ENCODE measurements at places on chromosomes 12 and 14.

DNA sequence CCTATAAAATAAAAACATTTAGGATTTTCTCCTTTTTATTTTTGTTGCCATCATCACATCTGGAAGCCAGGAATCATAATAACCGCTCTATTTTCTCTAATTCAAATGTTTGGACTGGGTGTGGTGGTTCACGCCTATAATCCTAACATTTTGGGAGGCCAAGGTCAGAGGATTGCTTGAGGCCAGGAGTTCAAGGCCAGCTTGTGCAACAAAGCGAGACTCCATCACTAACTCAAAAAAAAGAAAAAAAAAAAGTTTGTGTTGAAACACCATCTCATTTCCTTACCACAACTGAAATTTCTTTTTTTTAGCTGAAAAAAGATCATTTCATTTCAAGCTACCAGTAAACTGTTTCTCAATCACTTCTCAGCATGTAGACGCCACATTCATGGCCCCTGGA, 8.8 kb upstream of the BAZ1A start:
- DNase-seq: no peak

DNA sequence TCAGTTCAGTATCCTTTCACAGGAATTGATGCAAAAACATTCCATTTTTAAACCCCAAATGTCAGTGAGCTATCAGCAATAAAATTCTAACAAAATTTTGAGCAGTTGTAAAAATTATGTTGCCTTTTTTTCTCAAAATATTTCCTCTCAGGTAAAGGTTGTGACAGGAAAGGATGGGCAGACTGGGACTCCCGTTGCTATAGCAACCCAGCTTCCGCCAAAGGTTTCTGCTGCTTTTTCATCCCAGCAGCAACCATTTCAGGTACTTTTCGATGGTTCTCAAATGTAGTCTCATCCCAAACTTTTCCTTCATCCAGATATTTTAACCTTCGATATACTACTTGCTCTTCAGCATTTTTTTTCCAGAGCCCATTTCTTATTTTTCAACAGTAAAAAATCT, 13.6 kb downstream of the EP400 start:
- no peak for DNase-seq

GRCh38 chr12:108838194-108839017, 19.0 kb downstream of the SSH1 start:
- peak; percentile 89 for DNase-seq

GRCh38 chr12:108526482-108527165, 11.5 kb downstream of the FICD start:
- DNase-seq: no peak

DNA sequence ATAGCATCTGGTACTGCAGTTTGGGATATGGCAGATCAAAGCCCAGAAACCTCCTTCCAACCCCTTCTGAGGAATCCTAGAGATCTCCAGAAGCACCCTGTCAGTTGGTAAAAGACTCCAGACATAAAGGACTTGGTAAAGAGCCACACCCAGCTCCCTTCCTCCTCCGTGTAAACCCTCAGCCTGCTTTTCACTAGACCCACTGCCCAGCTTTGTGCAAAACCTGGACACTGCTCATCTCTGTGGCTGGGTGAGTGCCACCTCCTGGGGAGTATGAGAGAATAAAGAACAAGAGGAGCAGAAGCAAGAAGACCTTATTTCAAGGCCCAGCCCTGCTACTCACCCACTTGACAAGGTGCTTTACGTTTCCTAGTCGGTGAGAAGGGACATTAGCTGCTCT, 33.0 kb downstream of the ANO2 start:
- no peak for DNase-seq

DNA sequence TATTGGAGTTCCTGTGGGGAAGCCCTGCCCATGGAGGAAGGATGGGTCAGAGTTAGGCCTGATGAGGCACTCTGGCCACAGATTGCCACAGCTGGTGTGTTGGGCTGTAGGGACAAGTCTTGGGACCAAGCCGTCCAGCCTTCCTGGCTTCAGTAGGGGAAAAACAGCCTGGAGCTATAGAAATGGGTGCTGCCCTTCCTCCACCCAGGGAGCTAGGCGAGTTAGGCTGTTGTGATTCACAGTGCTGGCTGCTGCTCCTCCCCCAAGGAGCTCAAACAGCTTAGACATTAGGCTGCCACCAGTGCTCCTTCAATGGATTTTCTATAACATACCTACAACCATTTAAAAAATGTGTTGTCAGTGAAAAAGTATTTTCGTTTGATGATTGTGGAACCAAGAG, 274.3 kb downstream of the RPL10L start:
- DNase-seq: no peak

DNA sequence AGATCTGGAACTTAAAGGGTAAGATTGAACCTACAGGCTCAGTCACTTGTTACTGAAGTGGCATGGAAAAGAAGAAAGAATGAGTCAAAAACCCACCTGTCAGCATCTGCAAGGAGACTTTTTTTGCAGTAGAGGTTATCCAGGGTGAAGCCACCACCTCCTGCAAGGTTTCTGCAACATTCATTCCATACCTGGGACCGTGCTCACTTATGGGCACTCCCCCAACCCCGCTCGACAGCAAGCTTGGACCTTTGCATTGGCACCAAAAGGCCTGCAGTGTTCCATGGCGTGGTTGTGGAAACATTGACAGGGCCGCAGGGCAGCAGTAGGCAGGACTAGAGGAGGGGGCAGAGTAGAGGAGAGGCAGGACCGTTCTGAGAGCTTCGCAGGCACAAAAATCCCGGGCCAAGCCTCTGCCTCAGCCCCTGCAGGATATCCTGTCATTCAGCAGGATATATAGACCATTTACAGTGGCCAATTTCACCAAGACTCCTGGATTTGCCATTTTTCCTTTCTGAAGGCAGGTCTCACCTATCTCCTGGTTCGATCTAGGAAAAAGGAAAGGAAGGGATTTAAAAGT, at the start of gene STAB2:
Gene STAB2 (plus strand): TSS at position 483 of the 580 bp plus-strand sequence. CDS start 204 bp downstream, outside the sequence.
- DNase-seq: no peak

DNA sequence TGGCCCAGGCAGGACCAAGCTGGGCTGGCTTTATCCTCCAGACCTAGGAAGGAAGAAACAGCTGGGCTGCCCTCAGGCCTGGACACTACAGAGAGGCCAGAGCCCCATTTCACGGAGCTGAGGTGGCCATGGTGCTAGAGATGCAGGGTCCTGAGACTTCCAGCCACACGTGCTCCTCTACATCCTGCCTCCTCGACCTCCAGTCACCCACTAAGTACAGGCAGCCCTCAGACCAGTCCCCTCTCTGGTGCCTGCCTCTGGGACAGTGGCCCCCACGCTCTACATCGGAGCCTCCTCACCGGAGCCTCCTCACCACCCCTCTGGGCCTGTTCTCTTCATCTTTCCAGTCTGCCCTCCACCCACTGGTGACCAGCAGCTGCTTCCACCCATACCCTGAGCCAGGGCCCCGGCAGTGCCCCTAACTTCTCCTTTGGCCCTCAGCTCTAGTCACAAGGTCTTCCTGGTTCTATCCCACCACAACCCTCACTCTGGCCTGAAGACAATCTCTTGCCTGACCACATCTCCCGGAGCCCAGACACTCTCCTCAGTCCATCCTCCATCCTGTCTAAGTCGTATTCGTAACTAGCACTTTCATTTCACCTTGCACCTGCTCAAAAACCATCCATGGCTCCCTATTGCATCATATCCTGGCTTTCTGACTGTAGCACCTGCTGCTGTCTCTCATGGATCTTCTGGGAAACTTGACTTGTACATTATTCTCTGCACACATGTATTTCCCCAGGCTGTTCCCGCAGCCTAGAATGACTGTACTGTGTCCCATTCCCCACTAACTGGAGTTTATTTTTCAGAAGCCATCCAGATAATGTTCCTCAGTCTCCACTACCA, 43.9 kb downstream of the DIO3 start:
- no peak for DNase-seq

- no peak for DNase-seq
These were observed 73.8 kb upstream of the BDKRB2 start for GRCh38 chr14:96130854-96131253.

GRCh38 chr12:105992849-105993740, 145.7 kb downstream of the NUAK1 start:
- DNase-seq: no peak

DNA sequence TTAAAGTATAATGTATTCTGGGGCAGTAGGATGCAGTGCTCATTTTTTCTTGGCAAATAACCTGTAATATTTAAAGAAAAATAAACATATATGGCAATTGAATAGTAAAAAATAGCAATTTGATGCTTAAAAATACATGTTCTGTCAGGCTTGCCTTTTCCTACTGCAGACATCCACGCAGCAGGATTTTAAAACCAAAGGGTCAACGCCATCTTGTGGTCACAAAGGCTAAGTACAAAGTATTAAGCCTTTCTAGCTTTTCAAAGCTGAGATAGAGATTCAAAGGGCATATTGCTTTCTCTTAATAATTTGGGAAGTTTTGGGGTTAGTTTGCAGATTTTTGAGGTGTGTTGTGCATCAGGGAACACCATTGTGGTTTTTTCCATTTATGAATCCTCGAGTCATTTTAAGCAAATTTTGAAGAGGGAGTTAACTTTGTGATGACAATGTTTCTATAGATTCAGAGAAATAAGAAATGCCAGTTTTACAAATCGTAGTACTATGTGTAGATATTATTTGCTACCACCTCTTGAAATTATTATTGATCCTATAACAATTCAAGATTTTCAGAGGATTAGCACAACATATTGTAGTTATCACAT, 4.7 kb upstream of the CCER1 start:
- peak; percentile 48 for DNase-seq

GRCh38 chr14:20602583-20602982, 11.4 kb upstream of the RNASE12 start:
- DNase-seq: no peak

DNA sequence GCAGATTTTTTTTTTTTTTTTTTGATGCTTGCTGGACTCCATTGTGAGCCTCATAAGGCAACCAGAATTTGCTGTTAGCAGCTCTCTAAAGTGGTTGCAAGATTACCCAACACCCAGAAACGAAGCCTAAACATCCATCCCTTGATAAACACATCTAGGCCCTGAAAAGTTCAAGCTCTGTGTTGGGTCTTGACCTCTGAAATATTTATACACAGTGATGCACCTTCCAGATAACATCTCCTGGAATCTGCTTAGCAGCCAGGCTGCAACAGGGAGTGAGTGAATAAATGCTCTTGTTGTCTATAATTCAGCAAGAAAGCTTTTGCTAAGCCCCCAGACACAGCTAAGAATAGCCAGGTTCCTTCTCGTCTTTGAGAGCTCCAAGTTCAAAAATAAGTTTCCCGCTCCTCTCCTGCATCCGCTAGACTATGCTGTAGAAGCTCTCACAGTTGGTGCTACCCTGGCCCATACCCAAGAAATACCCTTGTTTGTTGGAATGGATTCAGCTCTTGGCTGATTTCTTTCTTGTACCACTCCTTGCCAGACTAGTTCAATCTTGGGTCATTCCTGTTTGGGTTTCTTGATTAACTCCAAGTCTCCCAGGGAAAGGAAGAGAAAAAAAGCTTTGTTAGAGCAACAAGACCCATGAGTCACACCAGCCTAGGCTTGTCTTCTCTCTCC, 610.6 kb upstream of the TBX3 start:
- no peak for DNase-seq

DNA sequence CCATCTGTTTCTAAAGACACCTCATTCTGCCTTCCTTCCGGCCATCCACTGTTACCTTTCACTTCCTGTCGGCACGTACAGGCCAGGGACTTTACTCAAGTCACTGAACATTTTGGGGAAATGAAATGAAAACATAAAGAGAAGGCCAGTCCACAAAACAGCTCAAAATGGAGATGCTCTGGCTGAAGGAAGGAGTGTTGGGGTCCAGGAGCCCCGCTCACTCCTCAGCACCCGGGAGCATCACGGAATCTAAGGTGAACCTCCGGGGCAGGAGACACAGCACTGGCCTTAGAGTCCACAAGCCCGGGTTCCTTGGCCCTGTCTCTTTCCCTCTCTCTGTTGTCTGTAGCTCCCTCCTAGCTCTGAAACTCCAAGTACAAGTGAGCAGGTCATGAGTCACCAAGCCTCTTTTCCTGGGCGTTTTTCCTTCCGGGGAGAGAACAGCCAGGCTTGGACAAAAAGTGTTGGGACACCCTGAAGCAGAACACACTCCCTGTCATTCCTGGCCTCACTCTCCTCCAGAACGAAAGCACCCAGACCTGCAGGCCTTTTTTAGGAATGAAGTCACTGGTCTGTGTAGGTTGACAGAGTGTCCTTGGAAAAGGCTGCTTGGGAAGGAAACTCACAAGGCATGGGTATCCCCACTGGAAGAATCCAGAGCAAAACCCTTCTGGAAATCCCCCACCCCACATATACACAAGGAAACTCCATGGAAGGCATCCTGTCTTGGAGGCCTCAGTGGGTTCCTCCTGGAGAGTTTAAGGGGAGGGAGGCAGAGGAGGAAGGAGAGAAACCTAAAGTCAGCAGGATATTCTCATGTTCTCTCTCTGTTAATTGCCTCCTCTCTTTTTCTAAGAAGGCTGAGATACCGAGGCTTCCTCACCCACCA, 245.3 kb downstream of the ZFP36L1 start:
- no peak for DNase-seq

- no peak for DNase-seq
These were observed 1.1 kb downstream of the CKB start for GRCh38 chr14:103521438-103521950.

GRCh38 chr12:49578471-49579112, 10.7 kb upstream of the MCRS1 start:
- DNase-seq: no peak

- no peak for DNase-seq
These were observed 37.8 kb downstream of the MARK3 start for GRCh38 chr14:103423050-103423461.

DNA sequence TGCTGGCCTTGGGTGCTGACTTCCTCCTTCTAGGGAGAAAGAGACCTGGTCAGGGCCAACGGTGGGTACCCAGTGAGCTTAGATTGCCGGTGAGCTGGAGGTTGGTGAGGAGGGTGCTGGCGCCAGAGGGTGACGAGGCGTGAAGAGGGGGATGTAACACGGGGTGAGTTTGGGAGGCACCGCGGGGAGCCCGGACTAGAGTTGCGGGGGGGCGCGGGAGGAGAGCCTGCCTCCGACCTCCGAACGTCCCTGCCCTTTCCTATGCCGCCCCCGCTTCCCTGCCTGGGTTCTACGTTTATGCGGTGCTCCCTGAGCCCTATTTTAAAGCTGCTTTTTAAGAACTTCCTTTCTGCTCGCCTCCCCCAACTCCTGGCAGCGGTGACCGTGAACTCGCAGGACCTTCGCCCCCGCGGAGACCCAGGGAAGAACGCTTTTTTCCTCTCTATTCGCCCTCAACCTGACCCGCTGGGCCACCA, 18.6 kb downstream of the OR6S1 start:
- DNase-seq: no peak

Measured in Kasumi-1 (cell line).